ENCODE measurements at places on chromosomes 1 and 21.

DNA sequence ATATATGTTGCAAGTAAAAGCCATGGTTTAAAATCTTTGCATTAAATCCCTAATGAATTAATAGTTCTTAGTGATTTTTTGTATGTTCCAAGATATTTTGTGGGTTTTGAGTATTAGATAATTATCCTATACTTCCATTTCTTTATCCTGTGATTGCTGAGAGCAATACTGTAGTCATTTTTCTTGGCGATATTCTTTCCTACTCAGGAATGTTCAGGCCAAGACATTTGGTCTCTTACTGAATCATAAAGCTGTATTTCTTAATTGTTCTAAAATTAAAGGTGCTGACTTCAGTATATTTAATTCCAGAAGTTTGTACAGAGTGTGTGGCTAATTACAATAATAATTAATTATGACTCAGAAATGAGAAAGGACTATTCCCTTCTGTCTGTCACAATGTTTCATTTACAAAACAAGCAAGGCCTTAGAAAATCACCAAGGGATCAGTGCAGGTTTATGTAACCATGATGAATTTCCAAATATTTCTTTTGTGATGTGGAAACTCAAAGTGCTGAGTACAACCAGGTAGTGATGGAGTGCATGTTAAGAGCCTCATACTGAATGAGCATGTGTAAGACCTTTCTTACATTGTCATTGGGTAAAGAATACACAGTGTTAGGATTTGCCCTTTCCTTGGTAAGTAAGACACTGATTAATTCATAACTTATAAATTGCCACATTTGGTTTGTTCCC lies 161.2 kb downstream of the HMCN1 start:
- no peak for DNase-seq

- DNase-seq: no peak
Measured at GRCh38 chr1:221700536-221700935, 41.4 kb downstream of the DUSP10 start.

GRCh38 chr1:84086189-84086588 lies 57.9 kb upstream of the PRKACB start:
- no peak for DNase-seq

DNA sequence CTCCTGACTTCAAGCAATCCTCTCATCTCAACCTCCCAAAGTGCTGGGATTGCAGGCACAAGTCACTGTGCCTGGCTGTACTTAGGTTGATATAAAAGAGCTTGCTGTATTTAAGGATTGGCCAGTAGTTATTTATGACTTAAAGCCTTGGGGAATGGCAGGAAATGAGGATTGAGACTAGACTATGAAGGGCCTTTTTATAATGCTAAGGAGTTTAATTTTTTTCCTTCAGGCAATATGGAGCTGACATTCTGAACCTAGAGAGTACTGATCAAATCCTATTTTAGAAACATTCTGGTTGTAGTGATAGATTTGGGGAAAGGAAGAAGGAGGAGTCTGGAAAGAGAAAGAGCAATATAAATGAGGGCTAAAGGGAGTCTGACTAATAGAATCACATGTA lies 44.7 kb downstream of the MSH4 start:
- DNase-seq: no peak

GRCh38 chr1:98923667-98924066 lies 81.0 kb downstream of the PLPPR5 start:
- no peak for DNase-seq

DNA sequence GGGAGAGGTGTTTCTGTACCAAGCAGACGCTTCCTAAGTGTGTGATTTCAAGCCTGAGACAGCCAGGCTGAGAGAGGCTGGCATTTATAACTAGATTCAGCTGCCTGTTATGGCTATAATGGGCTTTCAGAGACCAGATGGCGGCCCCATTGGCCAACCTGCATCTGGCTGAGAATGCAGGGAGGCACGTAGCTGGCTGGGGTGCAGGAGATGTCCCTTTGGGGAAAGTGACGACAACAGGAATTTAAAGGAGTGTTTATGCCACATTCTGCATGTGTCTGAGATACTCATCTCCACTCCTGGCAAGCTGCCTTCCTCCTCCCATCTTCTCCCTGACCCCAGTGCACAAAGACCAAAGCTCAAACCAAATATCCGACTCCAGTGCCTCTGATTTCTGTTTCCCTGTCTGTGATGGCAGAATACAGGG lies 21.3 kb upstream of the CCDC190 start:
- DNase-seq: no peak

DNA sequence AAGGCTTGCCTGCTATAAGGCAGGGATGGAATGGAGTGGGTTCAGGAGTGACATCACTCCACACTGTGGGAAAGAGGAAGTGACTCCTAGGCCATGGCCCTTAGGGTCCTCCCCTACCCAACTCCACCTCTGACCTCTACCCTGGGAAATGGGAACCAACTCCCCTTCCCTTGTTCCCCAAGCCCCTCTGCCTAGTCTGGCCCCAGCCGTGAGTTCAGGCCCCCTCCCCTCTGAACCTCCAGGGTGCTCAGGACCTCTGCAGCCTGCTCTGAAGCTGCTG lies 3.8 kb upstream of the GUCA2A start:
- peak; percentile 66 for DNase-seq

GRCh38 chr1:67564193-67564592 lies 120.8 kb upstream of the GADD45A start:
- DNase-seq: peak; percentile 38

DNA sequence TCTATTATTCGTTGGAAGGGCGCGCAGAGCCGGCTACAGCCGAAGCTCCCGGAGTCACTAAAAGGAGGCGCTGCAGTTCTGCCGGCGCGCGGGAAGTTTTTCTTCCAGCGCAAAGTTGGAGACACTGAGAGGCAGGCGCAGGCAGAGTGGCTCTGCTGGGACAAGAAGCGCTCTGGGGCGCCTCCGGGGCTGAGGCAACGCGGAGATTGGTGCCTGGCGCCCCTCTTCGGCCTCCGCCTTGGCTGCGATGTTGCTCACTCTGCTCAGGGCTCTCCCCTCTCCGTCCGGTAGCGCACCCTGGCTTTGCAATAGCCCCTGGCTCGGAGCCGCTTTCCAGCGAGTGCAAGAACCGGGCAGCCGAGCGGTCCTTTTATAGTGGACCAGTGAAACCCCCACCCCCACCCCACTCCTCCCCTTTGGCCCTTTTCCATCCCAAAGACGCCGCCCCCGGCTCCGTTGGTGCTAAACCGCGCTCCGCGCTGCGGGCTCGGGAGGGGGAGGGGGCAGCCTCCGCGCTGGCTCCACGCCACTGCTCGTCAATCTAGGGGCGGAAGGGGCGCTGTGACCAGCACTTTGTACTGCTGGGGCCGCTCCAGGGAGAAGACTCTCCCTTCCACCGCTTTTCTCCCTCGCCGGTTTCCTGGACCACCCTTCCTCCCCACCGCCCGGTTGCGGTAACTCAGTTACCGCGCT lies at the start of gene ADAMTS1:
ADAMTS1 (minus strand) TSS at position 344 of the 693 bp plus-strand sequence. CDS start 455 bp downstream, outside the sequence.
- peak; percentile 30 for DNase-seq

- no peak for DNase-seq
Measured at GRCh38 chr1:184049836-184050468, 1.6 kb upstream of the TSEN15 start.

GRCh38 chr1:154758346-154758745 lies 111.7 kb downstream of the KCNN3 start:
- DNase-seq: no peak

DNA sequence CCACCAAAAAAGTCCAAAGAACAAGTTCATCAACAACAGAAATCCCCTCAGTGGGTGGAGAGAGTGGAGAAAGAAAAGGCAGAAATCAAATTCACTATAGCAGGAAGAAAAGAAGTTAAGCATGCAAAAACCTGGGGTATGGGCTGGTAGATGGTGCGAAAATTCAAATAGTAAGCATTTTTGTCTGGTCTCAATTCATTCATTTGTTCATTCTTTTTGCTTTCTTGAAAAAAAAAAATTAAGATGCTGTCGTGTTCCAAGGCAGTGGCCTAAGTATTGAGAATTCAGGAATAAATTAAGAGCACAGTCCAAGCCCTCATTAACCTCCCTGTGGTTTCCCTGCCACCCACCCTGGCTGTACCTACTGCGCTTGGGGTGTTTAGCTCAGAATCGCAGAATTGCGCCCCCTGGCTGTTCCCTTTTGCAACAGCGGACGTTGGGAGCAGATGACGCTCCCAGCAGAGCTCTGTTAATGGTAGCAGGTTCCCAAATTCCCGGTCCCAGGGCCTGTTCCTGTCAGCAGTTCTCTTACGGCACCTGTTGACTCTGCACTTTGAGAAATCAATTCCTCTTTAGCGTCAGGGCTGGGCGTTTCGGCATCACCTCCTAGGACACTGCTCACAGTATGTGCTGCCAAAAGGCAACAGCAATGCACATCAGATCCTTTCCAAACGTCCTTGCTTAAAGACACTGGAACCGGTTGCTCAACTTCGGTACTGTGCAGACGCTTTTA lies 34.0 kb upstream of the SSX2IP start:
- no peak for DNase-seq

- DNase-seq: no peak
Measured at GRCh38 chr1:178091986-178092745, 1.7 kb upstream of the RASAL2 start.

- peak; percentile 85 for DNase-seq
Measured at GRCh38 chr1:212794561-212795014, 2.9 kb downstream of the TATDN3 start.

- DNase-seq: peak; percentile 89
Measured at GRCh38 chr1:234934611-234935033, 194.0 kb downstream of the TOMM20 start.

All from suppressor macrophage treated with lipopolysaccharide for 1 hour (primary cell).